Ovary (tissue), 10 donors: ENCODE measurements at places on chromosomes 7 and 10. TPM values are rescaled to one million over a fixed set of nuclear protein-coding genes. Genes with fewer than 3 reads are reported as not detected.

Gene FAM25C
- total RNA-seq: not detected

Gene FKBP6
- total RNA-seq: not detected

- DNase-seq: no peak
These were observed 2.5 kb upstream of the MUC3A start for GRCh38 chr7:100946766-100947365.

DNA sequence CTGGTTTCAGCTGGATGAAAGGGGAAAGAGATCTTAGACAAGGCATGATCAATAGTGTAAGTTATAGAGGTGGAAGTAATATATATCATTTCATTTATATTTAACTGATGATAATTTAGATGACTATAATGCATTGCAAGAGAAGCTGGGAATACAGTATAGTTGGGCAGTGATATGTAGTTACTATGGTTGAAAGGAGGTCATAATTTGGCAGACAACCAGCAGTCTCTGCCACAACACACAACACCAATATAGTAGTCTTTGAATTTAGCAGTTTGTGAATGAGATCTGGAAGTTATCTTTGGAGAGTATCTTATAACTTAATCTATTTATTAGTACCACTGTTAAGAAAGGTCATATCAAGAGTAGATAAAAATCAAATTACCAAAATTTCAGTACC, 39.9 kb downstream of the TAX1BP1 start:
- DNase-seq: no peak

- DNase-seq: no peak
These were observed 44.5 kb downstream of the LANCL2 start for GRCh38 chr7:55409482-55410225.

DNA sequence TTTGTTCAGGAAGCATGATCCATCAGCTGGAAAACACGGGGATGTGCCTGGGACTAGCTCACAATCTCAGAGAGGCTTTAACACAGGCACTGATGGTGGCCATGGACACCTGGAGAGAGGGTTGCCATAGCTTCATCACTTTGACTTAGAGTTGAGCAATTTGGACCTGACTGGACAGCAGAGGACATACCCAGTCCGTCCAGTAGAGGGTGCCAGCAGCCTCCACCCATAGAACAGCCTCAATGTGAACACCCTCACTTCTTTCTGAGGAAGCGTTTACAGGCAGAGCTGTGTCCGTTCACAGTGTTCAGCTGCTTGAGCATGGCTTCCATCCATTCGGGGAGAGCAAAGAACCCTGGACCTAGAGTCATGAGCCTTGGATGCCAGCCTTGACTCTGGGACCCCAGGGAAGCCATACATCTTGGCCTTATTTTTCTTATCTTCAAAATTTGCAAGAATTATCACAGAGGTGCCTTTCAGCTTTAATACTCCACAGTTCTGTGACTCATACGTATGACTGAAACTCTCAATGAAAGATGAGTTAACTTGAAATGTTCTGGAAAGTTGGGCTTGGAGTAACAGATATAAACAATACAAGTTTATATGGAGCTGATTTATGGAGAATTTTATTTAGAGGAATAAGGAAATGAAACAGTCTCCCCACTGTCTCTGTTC, 302.9 kb upstream of the PODXL start:
- peak; percentile 50 for DNase-seq

DNA sequence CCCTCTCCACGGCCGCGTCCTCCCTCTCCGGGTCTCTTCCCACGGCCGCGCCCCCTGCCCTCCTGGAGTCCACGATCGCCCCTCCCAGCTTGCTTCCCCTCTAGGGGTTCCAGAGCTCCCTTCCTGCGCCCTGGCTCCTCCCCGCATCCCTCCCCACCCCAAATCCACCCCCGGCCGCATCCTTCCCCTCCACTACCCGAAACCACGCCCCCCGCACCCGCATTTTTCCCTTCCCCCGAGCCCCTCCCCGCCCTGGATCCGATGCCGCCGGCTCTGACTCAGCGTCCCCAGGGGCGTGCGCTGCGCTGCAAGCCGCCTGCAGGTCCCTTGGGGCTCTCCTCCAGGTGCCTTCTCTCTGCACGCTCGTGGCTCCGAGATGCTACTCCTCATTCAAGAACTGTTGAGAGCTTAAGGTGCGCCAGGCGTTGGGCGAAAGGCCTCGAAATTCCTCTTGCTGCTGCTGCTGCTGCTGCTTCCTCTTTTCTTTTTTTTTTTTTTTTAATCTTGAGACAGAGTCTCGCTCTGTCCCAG, 372 bp upstream of the TMEM130 start:
- DNase-seq: no peak

- no peak for DNase-seq
These were observed 286.9 kb upstream of the DKK1 start for GRCh38 chr10:52027055-52027705.

DNA sequence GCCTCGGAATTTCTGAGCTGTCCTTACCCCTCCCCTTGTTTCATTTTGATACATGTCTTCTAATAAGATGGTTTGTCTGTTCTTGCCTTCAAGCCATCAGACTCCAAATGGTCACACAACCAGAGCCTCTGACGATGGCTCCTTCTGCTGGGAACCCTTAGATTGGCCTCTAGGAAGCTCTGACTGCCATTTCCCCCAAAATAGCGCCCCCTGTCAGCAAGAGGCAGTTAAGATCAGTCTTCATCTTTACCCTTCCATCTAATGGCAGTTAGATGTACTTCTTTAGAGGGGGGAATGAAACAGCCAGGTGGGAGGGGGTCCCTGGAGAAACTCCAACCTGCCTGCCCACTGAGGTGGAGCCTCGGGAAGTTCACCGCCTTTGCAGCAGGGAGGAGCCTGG, 85.8 kb upstream of the GPR22 start:
- no peak for DNase-seq

- no peak for DNase-seq
These were observed 72.0 kb upstream of the ANK3 start for GRCh38 chr10:60461688-60462087.

DNA sequence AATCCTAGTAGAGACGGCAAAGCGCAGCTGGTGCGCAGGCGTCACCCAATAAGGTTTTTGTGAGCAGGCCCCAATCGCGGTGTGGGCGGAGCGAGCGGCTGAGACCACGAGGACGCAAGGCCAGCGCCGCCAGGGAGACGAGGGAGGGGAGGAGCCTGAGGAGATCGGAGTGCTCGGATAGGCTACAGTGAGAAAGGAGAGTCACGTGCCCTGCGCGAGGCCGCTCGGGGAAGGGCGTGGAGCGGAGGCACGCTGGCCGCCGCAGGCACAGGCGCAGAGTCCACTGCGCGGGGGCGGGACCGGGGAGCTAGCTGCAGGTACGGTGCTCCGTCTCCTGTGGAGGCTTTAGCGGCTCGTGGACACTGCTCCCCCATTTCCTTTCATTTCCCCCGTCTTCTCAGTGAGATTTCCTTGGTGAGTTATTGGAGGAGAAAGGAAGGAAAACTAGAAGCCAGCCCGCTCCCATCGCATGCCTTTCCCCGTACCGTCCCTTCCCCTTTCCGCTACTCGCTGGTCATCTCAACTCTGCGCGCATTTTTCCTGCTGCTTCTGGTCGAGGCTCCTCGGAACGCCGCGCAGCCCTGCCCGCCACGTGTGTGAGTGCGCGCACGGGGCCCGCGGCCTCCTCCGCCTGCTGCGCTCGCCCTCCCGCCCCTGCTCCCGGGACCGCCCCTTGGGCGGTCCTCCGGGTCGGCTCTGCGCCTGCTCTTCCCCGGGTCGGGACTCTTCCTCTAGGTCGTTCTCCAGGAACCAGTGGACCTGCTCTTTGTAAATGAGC, at the start of gene THNSL1:
Gene THNSL1, plus strand, starts transcription at position 237 of the 778 bp plus-strand sequence. CDS start 6,612 bp downstream, outside the sequence.
- DNase-seq: peak; percentile 98

DNA sequence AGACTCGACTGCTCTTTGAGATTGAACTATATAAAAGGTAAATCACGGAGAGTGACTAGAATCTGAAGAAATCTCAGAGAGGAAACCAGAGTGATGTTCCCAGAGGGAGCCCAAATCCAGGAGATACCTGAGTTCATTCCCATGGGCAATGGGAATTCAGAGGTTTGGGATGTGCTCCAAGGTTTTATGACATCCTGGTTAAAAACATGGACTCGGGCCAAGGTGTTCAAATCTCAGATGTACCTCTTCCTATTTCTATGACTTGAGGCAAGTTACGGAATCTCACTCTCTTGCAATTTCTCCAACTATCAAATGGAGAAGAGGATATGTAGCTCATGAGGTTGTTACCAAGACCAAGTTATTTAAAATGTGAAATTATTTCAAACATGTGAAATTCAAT, 54.5 kb upstream of the RAB18 start:
- DNase-seq: no peak
